ENCODE measurements at places on chromosomes 6 and 20.

DNA sequence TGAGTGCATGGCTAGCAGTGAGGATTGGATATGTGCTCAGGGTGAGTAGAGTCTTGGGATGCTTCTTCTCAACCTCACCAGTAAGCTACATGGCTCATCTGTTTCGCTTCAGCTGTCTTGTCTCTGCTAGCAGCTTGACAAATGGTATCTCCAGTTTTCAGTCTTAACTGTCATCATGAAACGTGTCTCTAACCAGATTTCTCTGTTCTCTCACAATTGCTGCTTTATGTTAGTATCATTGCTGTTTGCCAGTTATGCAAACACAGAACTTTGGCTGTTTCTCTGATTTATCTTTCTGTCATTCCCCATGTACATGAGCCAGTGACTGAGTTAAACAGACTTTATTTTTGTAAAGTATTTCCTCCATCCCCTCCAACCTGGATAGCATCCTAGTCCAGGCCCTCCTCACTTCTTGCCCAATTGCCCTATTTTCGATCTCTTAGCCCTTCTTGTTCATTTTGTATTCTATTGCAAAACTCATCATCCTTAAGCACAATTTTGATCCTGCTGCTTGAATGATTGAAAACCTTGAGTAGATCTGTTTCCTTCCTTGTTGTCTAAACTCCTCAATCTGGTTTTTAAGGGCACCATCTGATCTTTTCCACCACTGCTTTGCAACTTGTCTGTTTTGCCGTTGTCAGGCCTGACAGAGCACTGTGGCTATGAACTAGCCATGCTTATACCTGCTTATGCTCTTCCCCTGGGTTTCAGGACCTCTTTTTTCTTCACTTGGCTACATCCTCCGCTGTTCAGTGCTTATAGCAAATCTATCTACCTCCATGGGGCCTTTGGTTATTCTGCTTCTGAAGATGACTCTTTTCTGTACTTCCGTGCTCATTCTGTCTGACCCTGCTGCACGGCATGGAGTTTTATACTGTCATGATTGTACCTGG lies 37.7 kb upstream of the ADIG start:
- no peak for DNase-seq

- DNase-seq: no peak
These were observed 160.3 kb downstream of the PREX1 start for GRCh38 chr20:48667481-48667880.

GRCh38 chr6:89254569-89254968 lies 37.4 kb upstream of the GABRR1 start:
- DNase-seq: no peak

DNA sequence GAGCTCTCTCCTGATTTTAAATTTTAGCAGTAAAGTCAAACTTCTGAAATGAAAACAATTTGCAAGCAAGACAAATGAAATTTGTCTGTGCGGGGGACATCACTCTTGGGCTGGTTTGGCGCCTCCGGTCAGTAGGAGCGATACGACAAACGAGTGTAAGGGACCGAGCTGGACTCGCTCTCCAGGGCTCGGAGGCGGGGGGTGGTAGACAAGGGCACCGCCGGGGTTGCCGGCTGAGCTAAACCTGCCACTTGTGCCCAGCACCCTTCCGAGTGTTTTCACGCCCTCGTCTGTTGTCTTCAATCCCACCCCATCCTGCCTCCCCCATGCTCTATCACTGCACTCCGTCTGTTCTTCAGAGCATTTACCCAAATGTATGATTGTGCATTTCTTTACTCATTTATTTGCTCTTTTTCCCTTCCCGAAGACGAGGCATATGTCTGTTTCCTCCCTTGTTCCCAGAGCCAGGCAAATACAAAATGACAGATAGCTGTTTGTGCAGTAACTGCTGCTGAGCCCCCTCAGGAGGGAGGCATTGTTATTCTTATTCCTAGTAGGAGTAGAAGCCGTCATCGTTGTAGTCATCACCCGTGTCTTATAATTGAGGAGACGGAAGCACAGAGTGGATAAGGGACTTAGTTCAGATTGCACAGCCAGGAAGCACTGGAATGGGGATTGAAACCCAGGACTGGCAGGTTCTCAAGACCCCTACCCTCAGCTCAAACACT lies 62.8 kb upstream of the APCDD1L start:
- no peak for DNase-seq

GRCh38 chr6:110476046-110476849 lies at the start of gene SLC22A16:
Gene SLC22A16, minus strand, starts transcription at chr6:110476613. Its CDS starts 39 bp downstream, at chr6:110476574.
- no peak for DNase-seq

DNA sequence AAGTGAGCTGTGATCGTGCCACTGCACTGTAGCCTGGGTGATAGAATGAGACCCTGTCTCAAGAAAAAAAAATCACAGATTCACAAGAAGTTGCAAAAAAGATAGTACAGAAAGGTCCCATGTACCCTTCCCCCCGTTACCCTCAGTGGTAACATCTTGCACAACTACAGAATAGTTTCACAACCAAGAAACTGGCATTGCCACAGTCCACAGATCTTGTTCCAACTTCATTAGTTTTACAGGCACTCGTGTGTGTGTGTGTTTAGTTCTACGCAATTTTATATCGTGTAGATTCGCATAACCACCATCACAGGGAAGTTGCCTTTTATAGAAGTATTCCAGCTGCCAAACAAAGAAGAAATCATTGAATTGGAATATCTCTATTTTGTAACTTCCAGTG lies 19.1 kb downstream of the SPATA2 start:
- no peak for DNase-seq

GRCh38 chr6:33000055-33000454 lies 9.3 kb downstream of the HLA-DOA start:
- no peak for DNase-seq
